ENCODE measurements at places on chromosomes 6 and 20.

DNA sequence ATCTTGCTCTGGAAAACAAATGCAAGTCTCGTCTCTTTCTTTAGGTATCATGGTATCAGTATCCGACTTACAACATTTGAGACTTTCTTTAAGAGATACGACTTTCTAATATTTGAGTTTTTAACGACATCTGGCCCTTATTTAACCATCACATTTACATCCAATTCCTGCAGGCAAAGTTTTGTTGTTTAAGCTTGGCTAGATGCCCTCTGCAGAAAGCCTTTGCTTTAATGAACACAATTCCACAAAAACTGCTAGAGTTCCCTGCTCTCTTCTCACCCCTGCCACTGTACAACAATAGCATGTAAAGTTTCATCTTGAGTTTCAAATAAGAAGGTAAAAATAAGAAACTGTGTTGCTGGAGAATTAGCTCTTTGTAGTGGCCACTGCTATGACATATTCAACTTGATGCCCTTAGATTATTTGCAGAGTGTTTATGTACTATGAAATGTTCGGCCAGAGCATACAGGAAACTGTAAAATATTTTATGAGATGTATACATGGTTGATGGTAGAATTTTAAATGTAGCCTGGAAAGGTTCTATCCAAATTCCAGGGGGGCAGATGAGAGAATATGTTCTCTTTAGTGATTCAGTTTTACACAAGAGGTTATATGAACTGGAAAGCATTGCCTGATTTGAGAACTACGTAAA is 438.6 kb downstream of the CDC5L start:
- no peak for DNase-seq

DNA sequence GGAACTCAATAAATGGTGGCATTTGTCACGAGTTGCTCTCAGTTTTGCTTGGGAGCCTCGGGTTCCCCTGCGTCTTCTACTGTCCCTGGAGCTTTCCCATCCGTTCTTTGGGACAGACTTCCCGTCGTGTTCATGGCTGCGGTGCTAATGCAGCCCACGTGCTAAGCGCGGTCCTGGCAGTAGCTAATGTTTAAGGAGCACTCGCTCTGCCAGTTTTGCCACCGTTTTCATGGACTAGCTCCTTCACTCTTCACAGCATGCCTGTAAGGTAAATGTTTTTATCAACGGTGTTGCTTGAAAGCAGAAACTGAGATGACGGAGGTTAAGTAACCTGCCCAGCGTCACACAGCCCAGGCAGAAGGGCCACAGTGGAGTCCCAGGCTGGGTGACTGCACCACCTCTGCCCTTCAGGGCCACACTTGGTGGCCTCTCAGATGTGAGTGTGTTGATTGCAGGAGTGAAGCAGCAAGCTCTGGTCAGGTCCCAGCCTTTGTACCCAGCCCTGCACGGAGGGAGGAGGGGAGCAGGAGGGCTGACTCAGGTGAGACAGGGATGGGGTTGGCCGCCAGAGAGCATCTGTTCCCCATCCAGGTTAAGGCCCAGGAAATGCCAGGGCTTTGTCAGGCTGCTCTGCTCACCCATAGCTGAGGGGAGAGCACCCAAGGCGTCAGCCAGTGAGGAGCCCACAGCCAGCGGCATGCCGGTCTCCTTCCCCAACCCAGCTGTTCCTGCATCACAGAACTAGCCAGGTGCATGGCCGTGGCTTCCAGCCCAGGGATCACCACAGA is 181.8 kb downstream of the ZMYND8 start:
- DNase-seq: no peak

DNA sequence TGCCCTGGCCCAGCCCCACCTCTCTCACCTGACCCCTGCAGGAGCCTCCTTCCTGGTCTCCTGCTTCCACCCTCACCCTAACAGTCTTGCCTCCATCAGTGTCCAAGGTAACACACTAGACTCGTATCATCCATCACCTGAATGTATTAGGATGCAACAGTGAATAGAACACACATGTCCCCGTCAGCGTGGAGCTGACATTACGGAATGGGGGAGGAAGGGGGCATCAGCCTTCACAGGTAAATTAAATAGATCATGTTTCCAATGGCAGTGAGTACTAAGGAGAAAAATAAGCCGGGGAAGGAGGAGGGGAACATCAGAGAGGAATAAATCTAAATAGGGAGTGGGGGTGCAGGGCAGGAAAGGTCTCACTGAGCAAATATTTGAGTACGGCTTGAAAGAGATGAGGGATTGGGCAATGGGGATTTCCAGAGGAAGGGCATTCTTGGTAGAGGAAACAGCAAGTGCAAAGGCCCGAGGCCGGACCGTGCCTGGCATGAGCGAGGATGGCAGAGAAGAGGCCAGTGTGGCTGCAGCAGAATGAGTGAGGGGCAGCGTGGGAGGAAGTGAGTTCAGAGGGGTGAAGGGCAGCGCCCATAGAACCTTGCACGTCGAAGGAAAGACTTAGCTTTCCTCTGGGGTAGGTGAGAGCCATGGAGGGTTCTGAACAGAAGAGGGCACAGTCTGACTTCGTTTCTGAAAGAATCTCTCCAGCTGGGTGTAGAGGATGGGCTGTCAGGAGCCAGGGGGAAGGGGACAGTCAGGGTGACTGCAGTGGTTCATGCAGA is 110.1 kb upstream of the PTPN1 start:
- DNase-seq: no peak

DNA sequence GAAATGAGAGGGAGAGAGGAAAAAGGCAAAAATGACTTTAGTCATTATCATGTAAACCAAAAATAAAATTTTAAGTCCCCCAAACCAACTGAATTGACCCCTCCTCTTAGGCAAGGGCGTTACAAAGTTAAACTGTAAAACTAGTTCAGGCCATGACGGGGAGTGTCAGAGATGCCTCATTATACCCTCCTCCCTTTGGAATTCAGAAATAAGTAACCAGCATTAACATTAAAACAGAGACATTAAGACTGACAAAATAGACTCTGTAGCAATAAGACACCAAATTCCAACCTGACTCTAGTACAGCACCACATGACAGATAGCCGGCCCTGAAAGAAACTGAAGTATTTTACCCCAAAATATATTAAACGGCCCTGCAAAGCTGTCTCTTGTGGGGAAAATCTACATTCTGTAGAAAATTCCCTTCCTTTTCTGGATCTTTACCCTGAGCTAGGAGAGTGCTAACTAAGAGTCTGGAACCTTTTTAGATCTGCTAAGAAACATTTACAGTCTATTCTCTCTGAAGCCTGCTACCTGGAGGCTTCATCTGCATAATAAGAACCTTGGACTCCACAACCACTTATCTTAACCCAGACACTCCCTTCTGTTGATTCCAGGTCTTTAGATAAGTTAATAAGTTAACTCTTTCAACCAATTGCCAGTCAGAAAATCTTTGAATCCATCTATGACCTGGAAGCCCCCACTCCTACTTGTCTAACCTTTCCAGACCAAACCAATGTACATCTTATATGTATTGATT is 150.7 kb downstream of the PKHD1 start:
- DNase-seq: no peak

DNA sequence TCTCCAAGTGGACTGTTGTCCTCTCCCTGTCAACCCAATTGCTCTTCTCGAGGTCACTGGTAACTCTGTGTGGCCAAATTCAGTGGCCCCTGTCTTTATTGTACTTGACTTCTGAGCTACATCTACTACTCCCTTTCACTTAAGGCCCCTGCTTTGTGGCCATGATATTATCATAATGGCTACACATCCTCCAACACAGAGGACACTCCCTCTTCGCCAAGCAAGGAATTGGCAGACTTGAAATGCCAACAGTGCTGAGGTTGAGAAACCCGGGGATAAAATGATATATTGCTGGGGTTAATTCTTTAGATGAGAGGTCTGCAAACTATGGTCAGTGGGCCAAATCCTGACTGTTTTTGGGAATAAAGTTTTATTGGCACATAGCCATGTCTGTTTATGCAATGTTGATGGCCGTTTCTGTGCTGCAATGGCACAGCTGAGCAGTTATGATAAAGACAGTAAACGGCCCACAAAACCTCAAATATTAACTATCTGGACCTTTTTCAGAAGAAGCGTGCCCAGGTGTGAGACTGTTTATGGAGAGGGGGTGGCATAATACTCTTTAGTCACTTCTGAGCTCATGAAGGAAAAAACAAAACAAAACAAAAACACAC is 12.0 kb upstream of the MRPS10 start:
- DNase-seq: no peak

DNA sequence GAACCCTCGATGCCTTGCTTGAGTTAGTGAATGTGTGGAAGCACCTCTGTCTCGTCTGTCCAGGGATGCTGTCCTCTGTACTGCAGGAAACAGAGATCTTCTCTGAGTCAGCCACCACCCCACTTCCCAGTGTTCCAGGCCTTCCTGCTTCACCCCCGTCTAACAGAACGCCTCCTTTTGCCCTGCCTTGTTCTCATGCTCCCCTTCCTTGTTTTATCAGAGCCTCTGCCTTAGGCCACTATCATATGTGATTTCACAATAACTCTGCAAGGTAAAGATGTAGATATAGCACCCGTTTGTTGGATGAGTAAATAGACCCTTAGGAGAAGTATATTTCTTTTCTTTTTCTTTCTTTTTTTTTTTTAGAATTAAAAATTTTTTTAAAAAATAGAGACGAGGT is 106.7 kb upstream of the CLDN20 start:
- DNase-seq: no peak

Measured in activated CD4-positive, alpha-beta T cell treated with anti-CD3 and anti-CD28 coated beads, Interleukin-2, amount 50 U/mL, for 48 hours (primary cell).